Activated CD8-positive, alpha-beta memory T cell treated with anti-CD3 and anti-CD28 coated beads for 24 hours (primary cell): ENCODE measurements at places on chromosomes 11 and 22.

DNA sequence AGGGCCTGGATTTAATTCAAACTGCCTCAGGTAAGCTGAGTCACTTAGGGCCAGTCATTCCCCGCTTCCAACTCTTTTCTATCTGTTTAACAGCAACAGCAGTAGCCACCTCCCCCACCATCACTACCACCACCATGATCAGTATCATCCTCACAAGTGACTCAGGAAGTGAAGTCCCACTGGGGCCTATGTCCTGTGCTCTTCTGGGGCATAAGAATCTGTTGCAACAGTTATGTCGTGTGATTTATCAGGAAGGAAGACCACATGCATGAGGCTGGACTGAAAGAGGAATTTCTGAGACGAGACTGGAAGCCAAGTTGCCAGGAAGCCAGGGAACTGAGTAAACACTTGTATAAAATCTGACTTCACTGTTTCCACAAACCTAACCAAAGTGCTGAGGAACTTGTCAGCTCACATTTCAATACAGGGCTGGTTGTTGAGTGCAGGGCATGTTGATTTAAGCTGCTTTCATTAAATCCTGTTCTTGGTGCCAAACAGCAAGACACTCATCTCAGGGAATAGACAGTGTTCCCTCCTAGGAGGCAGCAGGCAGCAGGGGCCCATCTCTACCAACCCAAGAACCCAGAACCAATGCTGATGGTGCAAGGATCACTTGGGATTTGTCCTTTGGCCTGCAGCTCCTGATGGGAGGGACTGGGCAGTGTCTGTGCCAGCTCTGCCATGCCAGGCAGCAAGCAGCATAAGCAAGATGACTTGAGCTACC, 226.7 kb upstream of the NARS2 start:
- DNase-seq, result no peak

- no peak for DNase-seq
Observed at GRCh38 chr11:69427337-69427736, 54.1 kb upstream of the LINC01488 start.

GRCh38 chr11:2189938-2190656, 18.5 kb upstream of the TH start:
- no peak for DNase-seq

- DNase-seq, result no peak
Observed at GRCh38 chr11:72373163-72373562, 61.2 kb downstream of the CLPB start.
